ENCODE measurements at places on chromosomes 2 and 18. TPM values are rescaled to one million over a fixed set of nuclear protein-coding genes. Genes with fewer than 3 reads are reported as not detected.

- DNase-seq = peak; percentile 92
These were observed 79.2 kb upstream of the SETBP1 start for GRCh38 chr18:44601447-44601846.

DNA sequence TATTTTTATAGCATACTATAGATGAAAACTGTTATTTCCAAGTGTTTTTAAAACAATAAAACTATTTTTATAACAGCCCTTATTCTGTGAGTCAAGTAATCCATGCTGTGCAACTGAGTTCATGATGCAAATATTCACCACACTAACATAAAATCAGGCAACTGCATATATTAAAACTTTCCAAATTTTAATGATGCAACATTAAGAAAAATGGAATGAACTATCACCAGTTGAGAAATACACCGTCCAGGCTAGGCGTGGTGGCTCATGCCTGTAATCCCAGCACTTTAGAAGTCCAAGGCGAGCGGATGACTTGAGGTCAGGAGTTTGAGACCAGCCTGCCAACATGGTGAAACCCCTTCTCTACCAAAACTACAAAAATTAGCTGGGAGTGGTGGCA, 114.5 kb downstream of the CDH2 start:
- peak; percentile 78 for DNase-seq

- DNase-seq = no peak
These were observed 10.7 kb downstream of the RAMP1 start for GRCh38 chr2:237870126-237870525.

DNA sequence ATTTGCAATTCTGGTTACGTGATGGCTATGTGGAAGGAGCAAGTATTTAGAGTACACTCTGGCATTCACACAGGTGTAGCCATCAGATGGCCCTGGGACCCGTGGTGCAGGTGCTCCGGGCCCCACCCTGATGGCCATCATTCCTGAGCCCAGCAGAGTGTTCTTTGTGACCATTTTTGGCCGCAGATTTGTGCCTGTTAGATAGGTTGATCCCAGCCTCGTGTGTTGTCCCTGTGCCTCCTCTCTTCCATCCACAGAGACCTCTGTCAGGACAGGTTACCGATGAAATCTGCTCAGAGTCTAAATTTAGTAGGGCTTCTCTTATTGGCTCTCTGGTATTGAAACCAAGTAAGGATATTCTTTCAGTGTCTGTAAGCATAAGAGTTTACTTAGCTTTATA, 33.9 kb downstream of the MAPRE2 start:
- DNase-seq = no peak

DNA sequence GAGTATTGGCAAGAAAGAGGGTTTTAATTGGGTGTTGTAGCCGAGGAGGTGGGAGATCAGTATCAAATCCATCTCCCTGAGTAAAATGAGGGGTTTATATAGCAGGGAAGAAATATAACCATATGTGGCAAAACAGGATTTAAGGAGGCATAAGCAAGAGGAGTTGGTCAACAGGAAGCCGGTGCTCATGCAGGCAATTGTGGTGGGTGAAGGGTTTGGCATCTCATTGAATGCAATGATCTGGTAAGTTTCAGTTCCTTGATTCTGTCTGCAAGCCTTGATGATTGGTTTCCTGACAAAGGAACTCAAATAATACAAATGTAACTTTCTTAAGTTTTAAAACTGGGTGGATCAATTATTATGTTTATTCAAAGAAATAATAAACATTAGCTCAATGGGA, 564.4 kb upstream of the LINC00305 start:
- no peak for DNase-seq

GRCh38 chr2:25314514-25315315, 27.0 kb downstream of the DNMT3A start:
- DNase-seq = no peak

DNA sequence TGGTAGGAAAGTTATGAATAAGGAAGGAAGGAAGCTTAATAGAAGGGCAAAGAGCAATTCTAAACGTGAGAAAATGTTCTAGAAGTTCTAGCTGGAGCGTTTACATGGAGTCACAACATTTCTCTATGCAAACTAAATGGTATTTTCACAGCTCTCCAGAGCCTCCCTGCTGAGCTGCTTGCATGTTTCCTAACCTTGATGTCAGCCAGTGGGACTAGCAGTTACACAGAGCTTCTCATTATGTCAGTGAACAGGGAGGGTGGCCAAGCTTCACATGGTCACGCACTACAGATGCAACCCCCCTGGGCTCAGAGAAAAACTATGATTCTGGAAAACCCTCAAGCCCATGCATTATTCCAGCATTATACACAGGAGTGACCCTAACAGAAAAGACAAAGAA, 153.4 kb upstream of the CCDC150 start:
- peak; percentile 30 for DNase-seq

GRCh38 chr2:77310416-77310815, 211.8 kb downstream of the LRRTM4 start:
- DNase-seq = no peak

GRCh38 chr18:72504866-72505265, 39.3 kb downstream of the CBLN2 start:
- no peak for DNase-seq

- DNase-seq = no peak
These were observed 60.3 kb downstream of the CACNB4 start for GRCh38 chr2:152038441-152038958.

DNA sequence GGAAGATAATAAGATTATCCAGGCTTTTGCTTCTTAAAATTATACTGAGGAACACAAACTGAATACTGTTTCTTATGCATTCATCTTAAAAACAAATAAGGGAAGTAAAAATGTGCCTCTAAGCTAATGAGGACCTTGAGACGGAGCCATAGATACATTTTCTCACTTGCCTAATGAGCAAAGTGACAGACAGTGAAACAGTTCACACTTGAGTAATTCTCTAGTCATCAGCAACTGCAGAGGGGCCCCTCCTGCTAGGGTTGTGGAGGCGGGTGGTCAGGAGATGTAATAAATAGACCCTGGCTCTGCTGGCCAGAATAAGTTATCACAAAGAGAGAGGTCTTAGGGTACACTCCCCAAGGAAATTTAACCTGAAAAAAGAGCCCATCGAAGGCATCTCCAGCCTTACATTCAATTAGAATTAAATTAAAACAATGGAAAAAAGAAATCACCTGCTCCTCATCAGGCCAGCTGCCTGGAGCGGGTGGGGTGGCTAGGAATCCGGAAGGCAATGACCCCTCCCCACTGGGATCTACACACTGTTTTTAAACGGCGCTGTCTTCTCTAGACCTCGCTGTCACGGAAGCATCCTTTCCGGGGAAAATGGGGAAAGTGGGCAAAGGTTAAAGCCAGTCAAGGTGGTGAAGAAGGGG, 32.6 kb upstream of the INSIG2 start:
- DNase-seq = no peak

- no peak for DNase-seq
These were observed 92.3 kb upstream of the UPP2 start for GRCh38 chr2:158009399-158009798.

GRCh38 chr18:59907660-59908059, 7.9 kb downstream of the PMAIP1 start:
- no peak for DNase-seq

- DNase-seq = peak; percentile 45
These were observed 107.2 kb upstream of the L3MBTL4 start for GRCh38 chr18:6521803-6522418.

GRCh38 chr2:50391556-50391955, 640.4 kb downstream of the NRXN1 start:
- DNase-seq = no peak

DNA sequence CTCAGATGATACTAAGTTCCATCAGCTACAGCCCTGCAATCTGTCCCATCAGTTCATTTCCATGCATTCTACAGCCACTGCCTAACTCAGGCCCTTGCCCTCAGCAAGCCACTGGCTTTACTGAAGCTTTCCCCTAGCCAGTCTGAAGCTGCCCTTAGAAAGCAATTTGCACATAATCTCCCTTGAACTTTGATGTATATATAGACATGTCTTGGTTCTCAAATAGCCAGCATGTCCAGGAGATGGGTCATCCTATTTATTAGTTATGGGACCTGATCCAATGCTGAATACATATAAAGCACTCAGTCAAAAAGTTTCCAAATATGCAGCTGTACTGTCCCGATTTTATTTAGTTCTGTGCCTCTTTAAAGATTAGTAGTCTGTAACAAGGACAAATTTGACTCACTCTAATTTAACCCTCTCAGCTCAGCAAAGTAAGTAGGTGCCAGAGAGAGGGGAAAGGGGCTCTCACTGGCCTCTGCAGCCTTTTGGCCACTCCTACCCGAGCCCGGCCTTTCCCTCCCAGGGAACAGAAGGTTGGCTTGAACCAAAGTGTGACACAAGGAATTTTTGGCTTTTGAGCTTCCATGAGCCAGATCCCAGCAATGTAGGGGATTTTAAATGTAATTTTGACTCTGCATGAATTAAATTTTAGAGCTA, 70.7 kb downstream of the CCDC93 start:
- DNase-seq = peak; percentile 84

DNA sequence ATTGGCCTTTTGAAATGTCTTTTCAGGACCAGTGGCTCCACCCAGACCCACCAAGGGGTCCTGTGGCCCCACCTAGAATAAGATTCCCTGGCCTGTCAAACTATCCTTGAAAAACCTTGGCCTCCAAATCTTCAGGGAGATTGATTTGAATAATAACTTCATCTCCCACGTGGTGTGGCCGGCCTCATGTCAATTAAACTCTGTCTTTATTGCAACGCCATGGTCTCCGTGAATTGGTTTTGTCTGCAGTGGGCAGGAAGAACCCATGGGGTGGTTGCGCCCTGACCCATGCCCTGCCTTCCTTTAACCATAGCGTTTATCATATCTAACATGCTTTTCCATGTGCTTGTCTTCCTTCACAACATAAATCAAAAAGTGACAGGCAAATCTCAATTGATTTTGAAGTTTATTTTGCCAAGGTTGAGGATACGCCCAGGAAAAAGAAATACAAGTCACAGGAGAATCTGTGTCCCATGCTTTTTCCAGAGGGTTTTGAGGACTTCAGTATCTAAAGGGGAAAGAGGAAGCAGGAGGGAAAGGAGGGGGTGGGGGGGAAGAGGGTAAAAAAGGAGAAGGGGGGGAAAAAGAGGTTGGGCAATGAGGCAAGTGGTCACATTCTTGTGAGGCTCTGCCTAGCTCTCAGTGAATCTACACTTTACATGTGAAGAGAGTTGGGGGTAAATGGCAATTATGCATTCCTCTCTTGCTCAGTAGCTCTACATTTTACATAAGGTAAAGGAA, 66.5 kb upstream of the CABLES1 start:
- no peak for DNase-seq

DNA sequence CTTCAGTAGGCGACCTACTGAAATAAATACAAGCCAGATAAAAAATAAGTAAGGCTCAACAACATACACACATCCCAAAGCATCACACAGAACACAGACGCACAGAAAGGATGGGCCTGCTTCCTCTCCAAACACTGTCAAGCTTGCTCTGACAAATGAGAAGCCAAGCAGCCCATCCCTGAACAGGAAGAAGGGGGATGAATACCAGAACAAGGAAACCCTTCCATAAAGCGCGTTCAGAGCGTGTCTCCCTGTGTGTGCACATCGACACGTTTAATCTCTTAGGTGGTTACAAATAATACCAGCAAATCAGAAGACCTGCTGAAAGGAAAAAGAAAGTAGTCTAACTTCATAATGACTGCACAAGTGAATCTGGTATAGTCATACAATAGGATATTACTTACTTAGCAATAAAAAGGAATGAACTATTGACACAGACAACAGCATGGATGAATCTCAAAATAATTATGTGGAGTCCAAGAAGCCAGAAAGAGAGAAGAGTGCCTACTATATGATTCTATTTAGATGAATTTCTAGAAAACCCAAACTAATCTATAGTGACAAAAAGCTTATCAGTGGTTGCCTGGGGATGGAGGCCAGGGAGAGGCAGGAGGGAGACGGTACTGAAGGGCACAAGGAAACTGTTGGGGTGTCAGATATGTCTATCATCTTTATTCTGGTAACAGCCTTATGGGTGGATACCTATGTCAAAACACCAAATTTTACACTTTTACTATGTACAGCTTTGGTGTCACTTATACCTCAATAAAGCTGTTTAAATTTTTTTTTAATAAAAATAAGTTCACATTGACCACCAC, 26.8 kb downstream of the MBOAT2 start:
- DNase-seq = no peak

DNA sequence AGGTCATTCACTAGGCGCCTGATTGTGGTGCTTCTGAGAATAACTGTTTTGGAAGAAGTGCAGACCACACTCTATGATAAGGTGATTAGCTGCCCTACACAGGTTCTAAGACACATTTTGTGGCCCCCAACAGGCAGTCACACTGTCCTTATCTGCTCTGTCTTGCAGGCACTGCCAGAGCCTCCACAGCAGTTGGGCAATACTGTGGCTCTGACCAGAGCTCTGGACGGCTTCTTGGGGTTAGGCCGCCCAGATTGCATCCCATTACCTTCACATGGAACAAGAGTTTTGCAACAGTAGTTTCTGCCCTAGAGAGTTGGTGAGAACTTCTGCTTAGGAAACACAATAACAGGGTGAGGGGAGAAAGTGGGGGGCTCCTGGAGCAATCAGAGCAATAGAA, 22.7 kb downstream of the RUFY4 start:
- DNase-seq = no peak

GRCh38 chr2:52113338-52113737, 1081.4 kb upstream of the NRXN1 start:
- no peak for DNase-seq

DNA sequence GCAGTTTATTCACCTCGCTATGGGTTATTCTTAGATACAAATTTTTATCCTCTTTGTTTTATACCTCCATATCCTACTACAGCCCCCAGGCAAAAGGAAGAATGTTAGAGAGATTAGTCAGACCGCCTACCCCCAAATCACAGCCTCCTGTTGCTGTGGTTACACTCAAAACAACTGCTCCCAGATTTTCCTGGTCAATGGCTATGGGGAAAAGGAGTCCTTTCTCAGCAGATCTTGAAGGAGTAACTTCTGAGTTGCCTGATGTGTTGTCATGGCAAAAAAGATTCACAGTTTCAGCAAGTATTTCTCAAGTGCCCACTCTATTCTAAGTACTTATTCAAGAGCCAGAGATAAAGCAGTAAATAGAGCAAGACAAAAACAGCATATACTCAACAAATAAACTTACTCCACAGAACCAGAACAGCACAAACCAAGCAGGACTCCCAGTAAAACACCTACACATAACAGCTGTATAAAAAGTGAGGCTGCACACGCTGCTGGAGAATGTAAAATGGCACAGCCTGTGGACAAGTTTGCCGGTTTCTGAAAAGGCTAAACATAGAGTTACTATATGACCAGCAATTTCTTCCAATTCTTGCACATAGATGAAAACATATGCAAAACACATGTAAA, 104.8 kb downstream of the NOL10 start:
- DNase-seq = peak; percentile 91

SEPTIN10 gene
- 152 TPM for total RNA-seq

SLC9A2 gene
- total RNA-seq = not detected

CDH2 gene
- total RNA-seq = 165 TPM

ANKAR gene
- 3.4 TPM for total RNA-seq

GALNT3 gene
- total RNA-seq = not detected

REG1B gene
- not detected for total RNA-seq

RNF144A gene
- 3.5 TPM for total RNA-seq

C1QL2 gene
- total RNA-seq = not detected

LYG2 gene
- not detected for total RNA-seq

ALPI gene
- not detected for total RNA-seq

LRRC30 gene
- not detected for total RNA-seq

ZNF804A gene
- total RNA-seq = 0.76 TPM

UPP2 gene
- not detected for total RNA-seq

CDH19 gene
- total RNA-seq = not detected

LOXHD1 gene
- not detected for total RNA-seq

ITPRIPL1 gene
- 0.25 TPM for total RNA-seq

Data from GM23248 (cell line).